ENCODE measurements at places on chromosomes 16 and 17. TPM values are rescaled to one million over a fixed set of nuclear protein-coding genes. Genes with fewer than 3 reads are reported as not detected.

DNA sequence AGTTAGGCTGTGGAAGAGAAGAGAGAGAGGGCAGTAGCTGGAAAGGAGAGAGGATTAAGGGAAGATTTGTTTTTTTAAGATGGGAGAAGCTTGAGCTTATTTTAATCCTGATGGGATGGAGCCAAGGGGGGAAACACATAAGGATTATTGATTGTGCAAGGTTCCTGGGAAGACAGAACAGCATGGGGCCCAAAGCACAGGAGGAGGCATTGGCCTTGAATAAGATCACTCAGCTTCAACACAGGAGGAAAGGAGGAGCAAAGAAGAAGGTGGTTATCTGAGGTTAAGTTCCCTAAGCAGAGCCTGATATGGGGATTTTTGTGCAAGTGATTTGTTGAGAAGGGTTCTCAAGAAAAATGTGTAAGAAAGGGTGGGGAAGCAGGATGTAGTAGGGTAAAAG, 169.8 kb downstream of the ABCC12 start:
- DNase-seq = no peak

DNA sequence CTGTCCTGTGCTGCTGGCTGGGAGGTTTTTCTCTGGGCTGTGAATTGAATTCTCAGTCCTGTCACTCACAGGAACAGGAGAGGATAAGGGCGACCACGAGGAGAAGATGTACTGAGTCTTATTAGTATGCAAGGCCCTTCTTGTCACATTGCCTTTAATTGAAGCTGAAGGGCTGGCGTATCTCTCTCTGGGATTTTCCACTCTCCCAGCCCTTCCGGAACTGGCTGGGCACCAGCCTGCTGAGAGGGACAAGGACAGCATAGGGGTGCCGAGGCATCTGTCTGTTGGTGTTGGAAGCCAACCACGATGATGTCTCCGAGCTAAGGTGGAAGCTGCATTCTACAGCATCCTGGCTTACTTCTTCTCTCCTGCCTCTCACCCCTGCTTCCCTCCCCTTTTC, 33.2 kb downstream of the GPRC5B start:
- DNase-seq = peak; percentile 62

- no peak for DNase-seq
Observed at GRCh38 chr16:15494236-15494635, 59.8 kb downstream of the BMERB1 start.

DNA sequence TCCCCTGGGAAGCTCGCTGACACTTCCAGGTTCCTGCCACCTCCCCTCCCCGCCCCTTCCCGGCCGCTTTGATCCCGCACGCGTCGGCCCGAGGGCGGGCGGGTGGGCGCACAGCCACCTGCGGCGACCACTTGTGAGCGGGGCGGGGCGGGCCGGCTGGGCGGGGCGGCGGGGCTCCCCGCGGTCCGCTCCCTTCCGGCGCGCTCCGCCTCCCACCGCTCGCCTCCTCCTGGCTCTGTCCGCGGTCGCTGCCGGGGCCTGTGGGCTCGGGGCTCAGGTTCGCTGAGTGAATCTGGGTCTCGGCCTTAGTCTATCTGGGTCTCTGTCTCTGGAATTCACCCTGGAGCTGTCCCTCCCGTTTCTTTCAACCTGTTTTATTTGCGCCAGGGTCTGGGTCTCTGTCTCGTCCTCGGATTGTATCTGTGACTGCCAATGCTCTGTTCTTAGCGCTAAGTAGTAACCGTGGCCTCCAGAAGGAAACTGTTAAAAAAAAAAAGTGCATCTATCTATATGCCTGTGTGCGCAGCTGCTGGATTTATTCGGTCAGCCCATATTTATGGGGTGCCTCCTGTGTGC, 2.7 kb upstream of the HES7 start:
- DNase-seq = no peak

GRCh38 chr16:85187002-85187401, 74.7 kb upstream of the CIBAR2 start:
- peak; percentile 64 for DNase-seq

DNA sequence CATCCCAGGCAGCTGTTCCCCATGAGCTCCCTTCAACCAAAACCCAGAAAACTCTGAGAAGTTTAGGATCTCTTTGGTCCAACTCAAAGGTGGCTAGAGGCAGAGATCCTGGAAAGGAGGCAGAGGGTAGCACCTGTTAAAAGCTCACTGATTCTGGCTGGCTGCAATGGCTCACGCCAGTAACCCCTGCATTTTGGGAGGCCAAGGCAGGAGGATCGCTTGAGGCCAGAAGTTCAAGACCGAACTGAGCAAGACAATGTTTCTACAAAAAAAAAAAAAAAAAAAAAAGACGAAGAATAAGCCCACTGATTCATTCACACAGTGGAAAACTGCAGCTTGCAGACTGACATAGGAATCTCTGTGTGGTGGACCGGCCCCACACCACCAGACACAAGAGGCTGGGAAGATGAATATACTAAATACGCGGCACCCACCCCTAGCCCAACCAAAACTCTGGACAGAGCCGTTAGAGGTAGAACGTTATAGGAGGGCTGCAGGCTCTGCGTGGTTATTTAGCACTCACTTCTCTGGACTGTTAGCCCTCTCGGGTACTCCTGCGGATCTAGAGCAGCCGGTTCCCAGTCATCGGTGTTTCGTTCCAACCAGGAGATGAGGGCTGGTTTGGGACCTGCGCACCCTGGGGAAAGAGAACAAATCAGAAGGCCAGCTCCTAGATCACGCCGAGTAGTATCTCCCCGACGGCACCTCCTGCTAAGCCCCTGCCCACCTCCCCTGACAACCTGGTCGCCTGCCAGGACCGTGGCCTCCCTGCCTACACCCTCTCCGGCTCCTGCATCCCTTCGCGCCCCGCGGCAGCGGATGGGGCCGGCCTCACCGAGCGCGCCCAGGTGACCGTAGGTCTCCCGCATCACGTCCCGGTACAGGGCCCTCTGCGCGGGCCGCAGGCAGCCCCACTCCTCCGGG, 925 bp downstream of the ZNF689 start:
- DNase-seq = peak; percentile 56

- DNase-seq = no peak
Observed at GRCh38 chr17:64984181-64984580, 64.9 kb upstream of the LRRC37A3 start.

GRCh38 chr17:13010959-13011358, 6.9 kb downstream of the ELAC2 start:
- no peak for DNase-seq

DNA sequence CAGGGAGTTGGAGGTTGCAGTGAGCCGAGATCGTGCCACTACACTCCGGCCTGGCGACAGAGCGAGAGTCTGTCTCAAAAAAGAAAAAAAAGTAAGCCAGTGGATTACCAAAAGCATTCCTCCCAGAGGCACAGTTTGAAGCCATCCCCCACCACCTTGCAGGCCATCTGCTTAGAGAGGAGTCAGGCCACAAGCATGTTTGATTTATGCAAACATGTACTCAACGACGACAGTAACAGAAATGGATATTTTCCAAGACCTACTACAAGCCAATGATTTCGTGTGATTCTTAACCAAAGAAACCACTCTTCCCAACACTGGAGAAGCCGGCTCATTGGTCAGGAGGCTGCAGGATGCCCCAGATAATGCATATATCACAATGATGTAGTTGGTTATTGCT, 34.8 kb downstream of the MYH13 start:
- DNase-seq = no peak

DNA sequence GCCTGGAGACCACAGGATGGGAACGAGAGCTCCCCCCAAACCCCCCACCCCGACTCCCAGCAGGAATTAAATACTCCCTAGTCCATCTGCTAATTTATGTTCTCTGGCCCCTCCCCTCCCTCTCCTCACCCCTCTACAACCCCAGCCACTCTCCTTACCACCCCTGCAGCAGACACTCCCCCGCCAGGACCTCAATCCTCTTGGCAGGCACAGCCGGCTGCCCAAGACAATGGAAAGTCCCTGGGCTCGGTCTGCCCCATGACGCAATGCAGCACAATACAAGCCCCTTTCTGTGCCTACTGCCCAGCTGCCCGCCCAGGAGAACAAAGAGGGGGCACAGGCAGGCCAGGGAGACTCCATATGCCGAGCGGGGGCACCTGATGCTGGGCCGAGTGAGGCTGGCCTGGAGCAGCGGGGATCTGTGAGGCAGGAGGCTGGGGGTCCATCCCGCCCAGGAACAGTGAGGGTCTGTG, 30.3 kb upstream of the CDC42EP4 start:
- DNase-seq = peak; percentile 77

- DNase-seq = no peak
Observed at GRCh38 chr16:29784157-29784556, 6.1 kb downstream of the ZG16 start.

- peak; percentile 55 for DNase-seq
Observed at GRCh38 chr16:86508028-86508946, 2.0 kb upstream of the FOXF1 start.

The CCL8 gene
- total RNA-seq = 3.1 TPM

The TP53TG3C gene
- total RNA-seq = not detected

The CD300A gene
- 2.3 TPM for total RNA-seq

The KRT25 gene
- not detected for total RNA-seq

The NPIPA3 gene
- total RNA-seq = 0.59 TPM

Measured in heart left ventricle (tissue), 16 donors.